ENCODE measurements at places on chromosomes 4 and X.

DNA sequence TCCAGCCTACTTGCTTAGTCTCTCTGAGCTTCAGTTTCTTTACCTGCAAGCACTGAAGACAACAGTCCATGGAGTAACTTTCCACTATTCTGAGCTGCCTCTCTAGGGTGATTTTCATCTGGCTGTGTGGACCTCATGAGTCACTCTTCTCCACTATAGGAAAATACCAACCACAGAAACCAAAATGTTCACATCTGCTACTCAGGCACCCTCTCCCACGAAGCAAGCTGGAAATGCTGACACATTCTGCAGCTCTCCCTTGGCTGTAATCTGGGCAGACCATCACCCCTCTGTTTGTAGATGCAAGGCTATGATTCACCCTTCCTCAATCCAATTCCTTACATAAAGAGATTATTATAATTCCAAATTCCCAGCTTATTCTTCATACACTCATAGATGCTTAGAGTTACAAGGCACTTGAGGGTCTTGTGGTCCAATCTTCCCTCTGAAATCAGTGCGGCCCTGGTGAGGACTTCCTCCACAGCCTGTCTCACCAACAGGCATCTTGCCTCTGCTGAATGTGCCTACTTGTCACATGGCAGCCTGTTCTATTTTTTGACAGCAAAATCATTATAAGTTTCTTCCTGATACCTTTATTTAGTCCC is 97.0 kb upstream of the LNX1 start:
- DNase-seq: peak; percentile 99

DNA sequence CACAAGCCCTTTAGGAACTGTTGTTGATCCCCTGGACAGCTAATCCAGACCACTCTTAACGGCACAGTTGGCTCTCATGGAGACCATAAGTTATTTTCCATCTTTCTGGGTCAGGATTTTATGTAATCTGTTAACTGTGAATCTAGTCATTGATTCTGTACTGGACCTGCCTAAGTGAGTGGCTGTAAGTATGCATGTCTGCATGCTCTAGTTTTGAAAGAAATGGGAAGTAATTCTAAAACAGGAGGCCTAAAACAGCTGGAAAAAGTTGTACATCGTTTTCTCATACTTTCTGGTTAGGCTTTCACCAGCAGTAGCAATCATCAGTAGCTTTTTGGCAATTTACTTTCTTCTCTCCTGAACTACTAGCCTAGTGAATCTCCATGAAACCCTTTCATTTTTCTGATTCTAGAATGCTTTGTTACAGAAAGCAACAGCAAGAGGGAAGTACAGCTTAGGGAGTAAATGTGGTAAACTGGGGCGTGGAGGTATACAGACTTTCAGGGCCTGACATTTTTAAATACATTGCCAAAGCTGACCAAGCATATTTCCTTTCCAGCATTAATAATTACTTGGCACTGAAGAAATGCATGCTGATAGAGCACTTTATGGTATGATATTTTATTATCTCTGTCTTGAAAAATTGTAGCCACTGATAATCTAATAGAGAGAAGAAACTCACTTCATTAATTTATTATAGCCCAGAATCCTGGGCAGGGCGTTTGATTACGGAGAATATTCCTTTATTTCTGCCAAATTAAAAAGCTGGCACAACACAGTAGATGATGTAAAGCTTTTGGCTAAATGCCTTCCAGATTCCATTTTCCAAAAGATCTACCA is 202.7 kb downstream of the BANK1 start:
- no peak for DNase-seq

DNA sequence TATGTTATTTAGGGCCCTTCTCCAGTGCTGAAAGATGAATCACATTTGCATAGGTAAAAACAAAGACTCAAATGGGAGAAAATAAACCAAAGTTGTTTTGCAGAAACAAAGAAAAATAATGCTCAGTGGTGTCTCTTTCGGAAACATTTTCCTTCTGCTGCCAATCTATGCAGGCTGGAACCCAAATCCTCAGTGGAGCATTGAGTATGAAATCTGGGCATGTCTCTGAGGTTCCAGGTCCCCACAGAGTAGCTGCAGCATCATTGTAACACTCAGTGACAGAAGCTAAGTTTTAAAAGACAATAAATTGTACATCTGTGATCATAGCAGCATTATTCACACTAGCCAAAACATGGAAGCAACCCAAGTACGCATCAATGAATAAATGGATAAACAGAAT is 303.6 kb downstream of the FBXW7 start:
- no peak for DNase-seq

- DNase-seq: no peak
Measured at GRCh38 chr4:118680808-118681207, 4.4 kb upstream of the METTL14 start.

- no peak for DNase-seq
Measured at GRCh38 chr4:181944527-181944926, 298.7 kb upstream of the TENM3 start.

- DNase-seq: no peak
Measured at GRCh38 chr4:110550260-110550659, 72.6 kb downstream of the PITX2 start.

DNA sequence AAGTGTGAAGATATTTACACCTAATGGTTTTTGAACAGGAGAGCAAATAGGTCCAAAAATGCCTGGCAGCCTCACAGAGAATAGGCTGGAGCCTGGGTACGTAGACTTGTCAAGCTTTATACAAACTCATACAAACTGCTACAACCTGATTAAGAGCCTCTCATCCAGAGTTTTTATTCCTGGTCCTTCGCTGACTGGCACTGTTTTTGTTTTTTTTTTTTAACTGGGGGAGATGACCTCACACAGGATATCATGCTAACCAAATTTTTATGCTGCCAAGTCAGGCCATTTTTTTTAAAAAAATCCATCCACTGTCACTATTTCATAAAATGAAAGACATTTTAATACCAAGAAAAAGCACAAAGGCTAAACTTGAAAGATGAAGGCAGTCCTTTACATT is 1.9 kb downstream of the FAM114A1 start:
- DNase-seq: no peak

GRCh38 chr4:143344774-143345173 is 8.1 kb downstream of the GAB1 start:
- no peak for DNase-seq

GRCh38 chr4:76666944-76667532 is 230.9 kb downstream of the SOWAHB start:
- no peak for DNase-seq

GRCh38 chr4:182764137-182764536 is 153.0 kb downstream of the DCTD start:
- DNase-seq: no peak

- no peak for DNase-seq
Measured at GRCh38 chrX:109635146-109635545, 10.2 kb upstream of the KCNE5 start.

DNA sequence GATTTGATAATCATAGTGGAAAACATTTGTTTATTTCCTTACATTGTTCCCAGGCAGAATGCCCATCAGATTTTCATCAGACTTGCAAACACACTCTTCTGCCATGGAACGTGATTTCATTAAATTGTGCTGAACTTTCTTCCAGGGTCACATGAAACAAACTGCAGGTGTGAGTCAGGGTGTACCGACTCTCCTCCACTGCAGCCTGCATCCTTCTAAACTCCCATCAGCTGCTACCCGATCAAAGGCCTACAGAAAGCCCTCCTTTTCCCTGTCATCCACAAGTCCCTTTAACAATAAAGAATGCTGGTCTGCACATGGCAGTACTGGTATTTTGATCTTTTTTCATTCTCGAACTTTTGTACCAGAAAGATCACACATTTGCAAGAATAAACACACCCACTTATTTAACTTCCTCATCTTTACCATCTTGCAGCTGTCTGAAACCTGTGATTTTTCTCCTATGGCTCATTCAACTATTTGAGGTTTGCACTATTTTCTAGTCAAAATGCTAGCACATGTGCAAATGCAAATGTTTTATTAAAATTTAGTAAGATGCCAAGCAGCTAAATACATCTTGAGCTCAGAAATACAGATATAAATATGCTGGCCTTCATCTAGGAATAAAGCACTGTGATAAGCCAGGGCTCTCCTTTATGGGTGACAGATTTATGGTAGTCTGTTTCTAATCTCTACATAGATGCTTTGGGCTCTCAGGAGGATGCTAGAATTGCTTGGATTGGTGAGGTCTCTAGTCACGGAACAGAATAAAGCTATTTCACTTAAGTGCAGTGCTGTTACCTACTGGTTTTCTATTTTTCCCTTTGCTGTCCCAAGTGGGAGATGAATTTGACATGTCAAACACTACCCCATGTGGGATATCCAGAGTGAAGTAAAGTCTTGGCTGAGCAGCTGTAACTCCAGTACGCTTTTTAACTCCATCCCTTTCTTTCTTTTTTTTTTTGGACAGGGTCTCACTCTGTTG is 25.8 kb upstream of the ARHGAP24 start:
- peak; percentile 5 for DNase-seq

GRCh38 chr4:35948171-35948570 is 296.1 kb downstream of the ARAP2 start:
- no peak for DNase-seq

- no peak for DNase-seq
Measured at GRCh38 chrX:13014111-13015096, 30.0 kb downstream of the FAM9C start.

GRCh38 chr4:158850800-158851644 is 82.2 kb downstream of the FNIP2 start:
- no peak for DNase-seq

DNA sequence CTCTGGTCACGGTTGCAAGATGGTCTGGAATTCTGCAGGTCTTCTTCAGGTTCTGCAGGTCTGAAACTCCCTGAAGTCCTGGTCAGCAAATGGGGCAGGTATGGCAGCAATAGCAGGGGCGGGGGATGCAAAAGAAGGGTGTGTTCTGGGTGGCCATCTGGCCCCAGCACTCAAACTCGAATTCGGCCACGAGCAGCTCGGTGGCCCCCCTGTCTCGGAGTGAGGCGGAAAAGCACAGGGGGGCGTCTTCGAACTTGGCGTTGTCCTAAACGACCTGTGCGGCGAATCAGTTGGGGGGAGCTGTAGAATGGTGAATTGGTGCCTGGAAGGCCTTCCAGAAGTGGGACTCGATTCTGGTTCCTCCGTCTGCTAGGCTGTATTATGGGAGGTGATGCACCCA is 2.1 kb downstream of the RTL5 start:
- no peak for DNase-seq

DNA sequence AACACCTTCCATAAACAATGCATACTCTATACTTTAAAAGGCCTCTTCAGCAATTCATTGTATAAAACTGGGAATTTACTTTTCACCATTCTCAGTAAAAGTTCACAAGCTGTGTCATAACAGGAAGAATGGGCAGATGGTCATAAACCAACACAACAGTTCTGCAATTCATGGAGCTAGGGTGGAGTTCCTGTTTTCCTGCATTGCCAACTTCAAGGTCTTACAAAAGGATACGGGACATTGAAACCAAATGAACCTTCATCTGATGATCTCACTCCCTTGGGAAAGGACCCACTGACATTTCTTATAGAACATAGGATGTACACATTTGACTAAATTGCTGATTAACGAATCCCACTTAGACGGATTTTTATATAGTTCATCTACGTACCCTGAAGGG is 4.1 kb downstream of the KDR start:
- DNase-seq: no peak

- peak; percentile 78 for DNase-seq
Measured at GRCh38 chr4:127400731-127401346, 231.9 kb upstream of the INTU start.

- DNase-seq: no peak
Measured at GRCh38 chr4:180281724-180282123, 1961.5 kb upstream of the TENM3 start.

DNA sequence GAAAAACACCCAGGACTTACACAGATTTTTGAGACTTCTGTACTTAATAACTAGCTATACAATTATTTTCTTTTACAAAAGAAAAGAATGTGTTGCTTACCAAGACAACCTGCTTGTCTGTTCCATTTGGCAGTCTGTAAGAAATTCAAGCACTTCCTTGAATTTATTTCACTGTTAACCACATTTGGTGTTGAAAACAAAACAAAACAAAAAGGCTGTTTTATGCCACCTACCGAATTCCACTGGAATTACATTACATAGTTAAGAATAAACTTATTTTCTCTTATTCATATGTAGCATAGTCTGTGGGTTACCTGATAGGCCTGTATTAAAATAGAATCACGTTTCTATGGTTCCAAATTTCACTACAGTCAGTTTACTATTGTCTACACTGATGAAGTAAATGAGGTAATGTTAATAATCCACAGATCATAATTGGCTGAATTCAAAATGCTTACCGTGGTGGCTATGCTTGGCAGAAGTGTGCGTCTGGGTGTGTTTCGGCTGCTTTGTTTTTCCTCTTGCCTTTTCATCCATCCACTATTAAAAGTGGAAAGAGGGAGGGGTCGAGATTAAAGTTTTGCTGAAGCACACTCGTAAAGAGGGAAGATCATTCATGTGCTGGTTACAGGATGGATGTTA is at the start of gene TLR1:
Gene TLR1 (minus strand): TSS at position 138 of the 642 bp plus-strand sequence. CDS start 5,960 bp downstream, outside the sequence.
- DNase-seq: peak; percentile 28

- DNase-seq: no peak
Measured at GRCh38 chr4:59834943-59835342, 1365.2 kb upstream of the ADGRL3 start.

GRCh38 chr4:159212675-159213293 is 109.9 kb downstream of the RAPGEF2 start:
- DNase-seq: no peak

DNA sequence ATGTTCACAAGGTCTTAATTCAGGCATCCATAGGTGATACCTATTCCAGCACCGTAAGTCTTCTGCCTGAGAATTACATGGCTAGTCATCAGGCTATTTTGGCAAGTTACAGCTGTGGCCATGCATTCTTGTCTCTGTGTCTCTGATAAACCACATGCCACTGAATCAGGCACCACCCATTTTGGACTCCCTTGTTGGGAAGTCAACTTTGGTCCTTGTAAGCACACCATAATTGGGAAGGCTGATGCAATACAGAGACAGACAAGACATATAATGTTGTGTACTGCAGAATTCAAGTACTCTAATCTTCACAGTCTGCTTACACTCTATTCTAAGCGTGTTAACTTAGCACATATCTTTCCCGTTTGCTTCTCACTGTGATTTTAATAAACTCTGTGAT is 483.7 kb upstream of the FTHL17 start:
- no peak for DNase-seq

- DNase-seq: no peak
Measured at GRCh38 chrX:119636419-119636818, 30.2 kb upstream of the NKRF start.

DNA sequence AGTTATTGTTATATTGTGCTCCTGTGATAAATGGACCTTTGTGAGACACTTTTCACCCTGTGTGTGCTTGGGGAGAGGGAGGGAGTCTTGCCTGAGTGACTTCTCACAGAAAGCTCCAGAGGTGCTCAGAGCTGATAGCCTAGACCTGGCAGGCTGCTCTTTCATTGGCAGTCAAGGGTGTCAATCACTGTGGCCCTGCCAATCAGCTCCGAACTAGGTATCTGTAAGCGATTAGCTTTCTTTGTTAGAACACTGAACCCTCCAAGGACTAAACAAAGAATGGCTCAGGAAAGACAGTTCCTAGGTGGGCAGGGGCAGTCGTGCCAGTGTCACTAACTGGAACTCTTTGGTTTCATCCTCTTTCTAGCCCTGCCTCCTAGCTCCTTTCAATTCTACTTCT is 2.7 kb upstream of the NALF2 start:
- no peak for DNase-seq

DNA sequence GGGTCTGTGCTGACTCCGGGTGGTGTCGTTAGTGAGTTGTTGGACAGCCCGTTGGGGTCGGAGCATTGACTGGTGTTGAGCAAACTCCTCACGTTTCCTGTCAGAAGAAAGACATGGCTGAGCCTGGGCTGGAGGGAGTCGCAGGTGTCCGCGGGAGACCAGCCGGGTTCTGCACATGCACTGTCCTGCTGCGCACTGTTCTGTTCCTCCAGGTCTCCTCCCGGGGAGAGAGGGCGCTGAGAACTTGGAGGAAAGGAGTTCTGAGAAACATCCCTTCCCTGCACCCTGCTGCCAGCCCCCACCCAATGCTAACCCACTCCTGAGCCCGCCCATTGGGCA is 1.1 kb downstream of the ZNF141 start:
- DNase-seq: no peak
